ENCODE measurements at places on chromosomes 2 and 18.

GRCh38 chr2:214465363-214466146 is 54.7 kb downstream of the VWC2L start:
- DNase-seq: no peak

DNA sequence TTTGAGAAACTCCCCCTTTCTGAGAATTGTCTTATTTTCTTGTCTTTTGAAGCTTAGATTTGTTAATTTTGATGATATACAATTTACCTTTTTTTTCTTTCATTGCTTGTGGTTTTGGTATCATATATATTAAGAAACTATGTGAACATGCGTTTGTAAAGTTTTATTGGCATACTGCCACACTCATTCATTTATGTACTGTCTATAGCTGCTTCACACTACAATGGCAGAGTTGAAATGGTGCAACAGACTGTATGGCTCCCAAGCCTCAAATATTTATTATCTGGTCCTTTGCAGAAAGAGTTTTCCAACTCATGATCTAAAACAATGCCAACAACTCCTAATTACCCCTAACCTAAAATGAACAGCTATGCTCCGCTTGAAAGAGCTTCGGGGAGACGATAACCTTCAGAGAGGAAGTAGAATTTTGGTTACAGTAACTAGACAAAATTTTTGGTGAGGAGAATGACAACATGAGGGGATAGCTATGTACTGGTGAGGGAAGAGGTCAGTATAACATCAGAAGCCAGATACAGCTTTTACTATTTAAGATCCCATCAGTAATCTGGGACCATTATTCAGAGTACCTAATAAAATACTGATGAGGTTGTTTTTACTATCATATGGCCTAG is 16.1 kb downstream of the PPP3R1 start:
- no peak for DNase-seq

- no peak for DNase-seq
Observed at GRCh38 chr2:95032868-95033603, 7.5 kb downstream of the MAL start.

GRCh38 chr2:206442833-206443734 is at the start of gene ADAM23:
Gene ADAM23, plus strand, starts transcription at chr2:206443532. Its CDS starts 335 bp downstream, at chr2:206443867.
- no peak for DNase-seq

DNA sequence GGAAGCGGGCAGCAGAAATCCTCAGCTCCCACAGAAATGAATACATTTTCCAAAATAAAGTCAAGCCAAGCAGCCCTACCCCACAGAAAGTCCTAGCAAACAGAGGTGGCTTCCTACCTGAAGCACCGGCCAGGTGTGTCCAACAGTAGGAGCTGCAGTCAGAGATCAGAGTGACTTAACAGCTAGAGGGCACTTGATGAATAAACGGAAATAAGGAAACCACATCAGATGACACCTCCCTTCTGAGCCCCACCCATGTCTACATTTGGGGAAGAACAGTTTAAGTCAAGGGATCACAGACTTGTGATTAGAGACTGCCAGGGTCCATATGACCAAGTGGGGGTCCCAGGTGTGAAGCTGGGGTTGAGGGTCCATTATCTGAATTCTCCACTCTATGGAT is at the start of gene CXCR1:
Gene CXCR1 (minus strand): TSS at position 172 of the 400 bp plus-strand sequence. CDS start 1,751 bp downstream, outside the sequence.
- DNase-seq: peak; percentile 12

All from activated CD8-positive, alpha-beta memory T cell treated with anti-CD3 and anti-CD28 coated beads for 4 hours (primary cell).